HCT116 (cell line): ENCODE measurements at places on chromosomes 2 and 18.

DNA sequence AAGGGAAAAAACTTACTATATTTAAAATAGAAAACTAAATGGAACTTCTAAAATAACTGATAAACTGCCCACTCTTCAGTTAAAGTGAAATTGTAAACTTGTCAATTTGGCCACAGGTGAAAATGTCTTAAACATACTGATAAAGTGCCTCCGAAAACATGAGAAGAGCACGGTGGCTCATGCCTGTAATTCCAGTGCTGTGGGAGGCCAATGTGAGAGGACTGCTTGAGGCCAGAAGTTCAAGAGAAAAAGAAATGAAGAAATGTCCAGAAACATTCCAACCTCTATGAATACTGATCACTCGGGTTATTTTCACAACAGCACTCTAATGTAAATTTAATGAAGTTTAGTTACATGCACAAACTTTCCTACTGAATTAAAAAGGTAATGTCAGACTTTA, 63.4 kb upstream of the DNER start:
- no peak for DNase-seq

GRCh38 chr2:173354073-173354581, 545 bp upstream of the CDCA7 start:
- DNase-seq, result no peak

DNA sequence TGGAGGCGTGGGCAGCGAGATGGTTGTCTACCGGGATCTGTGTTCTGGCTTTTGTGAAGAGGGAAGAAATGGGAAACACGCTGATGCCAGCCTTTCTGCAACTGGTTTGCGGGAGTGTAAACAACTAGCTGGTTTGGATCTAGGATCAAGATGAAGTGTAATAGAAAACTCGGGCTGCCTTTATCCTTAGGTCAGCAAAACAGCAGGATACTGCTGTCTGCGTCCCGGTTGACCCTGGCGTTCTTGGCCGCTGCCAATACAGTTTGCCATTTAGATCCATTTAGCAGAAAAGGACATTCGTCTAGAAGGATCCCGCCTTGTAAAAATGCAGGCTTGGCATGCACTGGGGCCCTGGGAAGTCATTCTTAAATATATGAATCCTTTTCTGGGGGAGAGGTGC, 42.0 kb downstream of the RAB31 start:
- no peak for DNase-seq

- DNase-seq, result no peak
Measured at GRCh38 chr18:79411614-79412526, 16.1 kb downstream of the NFATC1 start.

DNA sequence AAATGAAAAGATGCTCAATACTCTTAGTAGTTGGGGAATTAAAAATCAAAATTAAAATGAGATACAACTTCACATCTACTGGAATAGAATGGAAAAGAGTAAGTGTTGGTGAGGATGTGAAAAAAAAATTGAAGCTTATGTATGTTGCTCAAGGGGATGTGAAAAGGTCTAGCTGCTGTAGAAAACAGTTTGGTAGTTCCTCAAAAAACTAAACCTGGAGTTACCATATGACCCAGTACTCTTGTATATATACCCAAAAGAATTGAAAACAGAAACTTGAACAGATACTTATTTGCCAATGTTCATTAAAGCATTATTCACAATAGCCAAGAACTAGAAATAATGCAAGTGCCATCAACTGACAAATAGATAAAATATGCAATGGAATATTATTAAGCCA, 208.4 kb downstream of the FIGN start:
- no peak for DNase-seq

- DNase-seq, result no peak
Measured at GRCh38 chr2:120546048-120546864, 189.4 kb upstream of the GLI2 start.

DNA sequence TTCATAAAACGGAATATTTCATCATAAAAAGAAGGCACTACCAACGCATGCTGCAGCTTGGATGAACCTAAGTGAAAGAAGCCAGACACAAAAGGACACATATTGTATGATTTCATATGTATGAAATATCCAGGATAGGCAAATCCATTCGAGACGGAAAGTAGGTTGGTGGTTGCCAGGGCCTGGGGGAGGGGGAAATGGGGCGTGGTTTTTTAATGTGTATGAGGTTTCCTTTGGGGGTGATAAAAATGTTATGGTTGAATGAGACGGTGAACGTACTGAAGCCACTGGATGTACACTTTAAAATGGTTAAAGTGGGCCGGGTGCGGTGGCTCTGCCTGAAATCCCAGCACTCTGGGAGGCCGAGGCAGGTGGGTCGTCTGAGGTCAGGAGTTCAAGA, 20.0 kb upstream of the SPATA3 start:
- DNase-seq, result no peak

GRCh38 chr18:58618822-58619595, 9.9 kb downstream of the ALPK2 start:
- DNase-seq, result no peak

DNA sequence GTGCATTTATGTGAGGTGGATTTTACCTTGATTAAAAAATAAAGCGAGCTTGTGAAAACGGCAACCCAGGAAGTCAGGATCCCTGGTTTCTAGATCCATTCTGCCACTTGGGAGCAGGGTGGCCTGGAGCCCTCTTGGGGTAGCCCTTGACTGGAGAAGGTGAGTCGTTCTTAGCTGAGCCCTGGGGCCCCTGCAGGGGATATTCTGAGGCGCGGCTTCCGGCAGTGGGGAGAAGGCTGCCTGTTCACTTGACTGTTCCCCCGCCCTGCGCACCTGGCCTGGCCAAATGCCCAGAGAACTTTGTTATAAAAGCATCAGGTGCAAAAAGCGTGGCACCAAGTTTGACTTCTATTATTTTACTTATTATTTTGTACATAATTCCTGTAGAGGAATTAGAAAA, 221.9 kb downstream of the DYSF start:
- no peak for DNase-seq

DNA sequence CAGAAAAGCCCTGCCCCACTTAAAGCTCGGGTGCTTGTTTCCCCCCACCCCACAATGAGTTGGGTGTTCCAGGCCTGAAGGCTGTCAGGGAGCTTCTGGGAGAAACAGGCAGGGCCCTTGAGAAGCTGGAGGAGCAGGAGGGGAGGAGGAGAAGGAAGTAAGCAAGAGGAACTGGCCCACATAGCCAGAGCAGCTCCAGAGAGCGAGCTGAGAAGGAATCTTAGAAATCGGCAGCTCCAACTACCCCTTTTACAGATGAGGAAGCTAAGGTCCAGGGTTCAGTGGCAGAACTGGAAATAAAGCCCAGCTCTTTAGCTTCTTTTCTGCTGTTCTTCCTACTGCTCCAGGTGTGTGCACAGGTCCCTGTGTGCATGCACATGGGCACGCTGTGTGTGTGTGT, 12.7 kb upstream of the KCNK3 start:
- DNase-seq, result no peak

DNA sequence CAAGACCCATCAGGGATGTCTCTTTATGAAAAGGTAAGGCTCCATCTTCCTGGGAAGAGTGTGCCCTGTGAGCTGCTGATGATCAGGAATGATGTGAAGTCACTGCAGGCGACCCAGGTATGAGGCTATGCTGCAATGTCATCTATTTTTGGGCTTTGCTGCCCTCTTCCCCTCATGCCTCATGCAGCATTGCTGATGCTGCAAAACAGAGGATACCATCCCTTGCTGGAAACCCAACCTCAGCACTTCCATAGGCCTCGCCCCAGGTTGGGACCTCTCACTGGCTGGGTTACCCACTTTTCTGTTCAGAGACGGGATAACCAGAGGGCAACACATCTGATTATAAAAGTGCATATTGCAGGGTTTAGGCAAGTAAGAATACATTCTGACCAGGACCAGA, 255.8 kb downstream of the L3MBTL4 start:
- no peak for DNase-seq

- DNase-seq, result no peak
Measured at GRCh38 chr2:3288470-3289170, 89.0 kb downstream of the EIPR1 start.

DNA sequence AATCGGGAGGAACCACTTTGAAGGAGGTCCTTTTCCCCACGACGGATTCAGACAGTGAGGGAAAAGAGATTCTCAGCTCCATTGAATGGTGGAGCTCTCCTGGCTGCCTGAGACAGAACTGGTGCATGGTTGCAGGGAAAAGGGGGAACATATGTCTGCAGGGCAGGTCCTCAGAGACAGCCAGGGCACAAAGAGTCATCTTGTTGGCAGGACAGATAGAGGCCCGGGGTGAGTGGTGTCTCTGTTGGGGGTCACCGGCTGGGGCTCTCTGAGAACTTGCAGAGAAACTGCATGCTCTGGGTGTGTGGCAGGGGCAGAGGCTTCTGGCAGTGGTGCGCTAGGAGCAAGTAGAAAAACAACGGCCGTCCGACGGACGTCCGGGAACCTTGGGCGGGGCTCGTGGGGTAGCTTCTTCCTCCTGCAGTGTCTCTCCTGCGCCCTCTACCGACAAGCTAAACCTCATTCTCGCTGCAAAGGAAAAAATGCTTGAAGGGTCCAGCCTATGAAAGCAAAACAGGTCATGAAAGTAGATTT, 94.3 kb downstream of the CDCA7 start:
- peak; percentile 85 for DNase-seq

- DNase-seq, result no peak
Measured at GRCh38 chr2:149021271-149021719, 17.2 kb upstream of the LYPD6B start.

DNA sequence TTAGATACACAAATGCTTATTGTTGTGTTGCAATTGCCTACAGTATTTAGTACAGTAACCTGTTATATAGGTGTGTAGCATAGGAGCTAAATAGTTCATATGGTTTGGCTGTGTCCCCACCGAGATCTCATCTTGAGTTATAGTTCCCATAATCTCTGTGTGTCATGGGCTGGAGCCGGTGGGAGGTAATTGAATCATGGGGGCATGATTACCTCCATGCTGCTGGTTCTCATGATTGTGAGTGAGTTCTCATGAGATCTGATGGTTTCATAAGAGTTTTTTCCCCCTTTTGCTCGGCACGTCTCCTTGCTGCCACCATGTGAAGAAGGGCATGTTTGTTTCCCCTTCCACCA, 190.5 kb upstream of the SESTD1 start:
- no peak for DNase-seq

DNA sequence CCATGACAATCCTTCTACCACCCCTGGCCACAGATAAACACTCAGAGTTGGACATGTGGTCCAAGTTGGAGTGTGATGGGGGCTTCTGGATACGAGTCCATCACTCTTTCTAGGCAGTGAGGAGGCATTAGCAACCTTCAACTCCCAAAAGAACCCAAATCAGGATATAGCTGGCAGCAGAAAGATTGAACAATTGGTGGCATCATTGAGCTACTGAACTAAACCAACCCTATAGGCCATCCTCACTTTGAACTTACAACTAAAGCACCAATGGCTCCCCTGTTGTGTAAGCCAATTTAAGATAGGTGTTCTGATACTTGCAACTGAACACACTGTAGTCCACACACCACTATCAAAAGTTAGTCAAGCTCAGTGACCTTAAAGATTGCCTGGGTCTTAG, 24.0 kb upstream of the MARCO start:
- DNase-seq, result no peak

DNA sequence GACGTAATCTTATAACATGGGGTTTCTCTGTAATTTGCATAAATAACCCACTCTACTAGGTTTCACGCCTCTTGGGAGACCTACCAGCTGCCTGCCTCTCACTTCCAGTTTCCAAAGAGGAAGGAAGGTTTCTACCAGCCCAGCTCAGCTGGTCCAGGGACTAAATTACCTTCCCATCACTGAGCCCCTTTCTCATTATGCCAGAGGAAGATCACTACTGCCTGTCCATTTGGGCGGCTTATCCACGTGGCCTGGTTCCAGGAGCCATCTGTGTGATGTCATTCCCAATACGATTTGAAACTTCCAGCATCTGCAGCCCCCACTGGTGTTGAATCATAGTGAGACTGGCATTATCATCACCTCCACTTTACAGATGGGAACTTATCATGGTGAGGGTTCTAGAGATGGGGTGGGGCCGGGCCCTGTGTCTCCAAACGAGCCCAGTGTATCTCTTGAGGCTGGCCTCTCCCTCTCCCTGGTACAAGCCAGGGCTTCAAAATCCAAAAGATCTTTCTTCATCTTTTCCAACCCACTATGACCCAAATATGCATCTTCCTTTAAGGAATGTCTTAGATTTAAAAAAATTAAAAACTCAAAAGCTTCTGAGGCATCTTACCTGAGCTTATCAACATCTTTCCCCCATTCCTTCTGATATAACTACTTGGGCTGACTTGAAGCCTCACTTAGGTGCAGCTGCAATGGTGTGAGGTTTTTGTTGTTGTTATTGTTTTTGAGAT, 140.8 kb downstream of the DDX1 start:
- no peak for DNase-seq

DNA sequence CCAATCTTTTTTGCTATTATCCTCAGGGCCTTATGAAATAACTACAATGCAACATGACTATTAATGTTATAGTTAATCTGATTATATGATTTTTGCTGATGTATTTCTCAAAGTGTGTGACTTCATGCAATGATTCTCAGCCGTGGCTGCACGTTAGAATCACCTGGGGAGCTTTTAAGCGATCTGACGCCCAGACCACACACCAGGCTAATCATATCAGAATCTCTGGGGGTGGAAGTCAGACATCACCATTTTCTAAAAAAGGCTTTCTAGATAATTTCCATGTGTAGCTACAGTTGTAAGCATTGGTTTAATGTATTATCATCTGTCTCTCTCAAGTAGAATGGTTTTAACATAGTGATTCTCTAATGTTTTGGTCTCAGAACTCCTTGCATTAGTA, 5.5 kb upstream of the QPCT start:
- DNase-seq, result no peak

GRCh38 chr2:184141866-184142265, 456.5 kb upstream of the ZNF804A start:
- no peak for DNase-seq

DNA sequence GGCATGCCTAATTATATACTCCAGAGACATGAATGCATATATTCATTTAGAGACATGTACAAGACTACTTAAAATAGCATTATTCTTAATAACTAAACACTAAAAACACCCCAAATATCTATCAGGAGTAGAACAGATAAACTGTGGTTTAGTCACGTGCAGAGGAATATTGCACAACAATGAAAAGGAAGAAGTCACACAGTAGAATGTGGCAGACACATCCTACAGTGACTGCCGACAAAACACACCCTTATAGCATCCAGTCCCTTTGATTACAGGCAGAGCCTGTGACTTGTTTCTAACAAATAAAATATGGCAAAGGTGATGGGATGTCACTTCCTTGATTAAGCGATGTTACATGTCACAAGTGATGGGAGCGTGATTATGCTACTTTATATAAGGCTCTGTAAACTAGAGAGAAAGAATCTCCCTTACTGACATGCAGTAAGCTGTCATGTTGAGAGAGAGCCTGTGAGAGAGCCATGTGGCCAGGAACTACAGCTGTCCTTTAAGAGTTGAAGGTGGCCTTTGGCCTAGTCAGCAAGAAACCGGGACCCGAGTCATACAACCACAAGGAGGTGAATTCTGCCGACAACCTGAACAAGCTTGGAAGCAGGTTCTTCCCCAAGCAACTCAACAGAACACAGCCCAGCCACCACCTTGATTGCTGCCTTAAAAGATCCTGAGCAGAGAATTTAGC, 39.1 kb upstream of the LGALSL start:
- DNase-seq, result no peak

DNA sequence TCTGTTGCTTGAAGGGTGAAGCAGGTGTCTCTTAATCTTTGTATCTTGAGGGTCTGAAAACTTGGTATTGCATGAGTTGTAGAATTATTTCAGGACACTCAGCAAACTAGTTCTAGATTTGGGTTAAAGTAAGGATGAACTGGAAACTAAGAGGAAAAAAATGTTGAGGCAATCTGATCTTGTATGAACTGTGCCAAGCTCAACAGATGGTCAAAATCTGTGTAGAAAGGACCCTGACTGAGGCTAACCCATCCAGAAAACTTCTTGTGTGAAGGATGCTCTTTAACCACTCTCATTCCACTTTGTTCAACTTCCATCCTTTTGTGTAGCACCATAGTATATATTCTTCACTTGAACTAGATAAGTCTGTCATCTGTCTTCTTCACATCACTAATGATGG, 861.7 kb downstream of the SLC4A3 start:
- no peak for DNase-seq
